ENCODE measurements at places on chromosomes 2 and 18. TPM values are rescaled to one million over a fixed set of nuclear protein-coding genes. Genes with fewer than 3 reads are reported as not detected.

The TNFRSF11A gene
- polyA plus RNA-seq, result 3.4 TPM

The REG1B gene
- polyA plus RNA-seq, result not detected

The TRIM43 gene
- polyA plus RNA-seq, result not detected

The SFXN5 gene
- 53.2 TPM for polyA plus RNA-seq

The UPP2 gene
- polyA plus RNA-seq, result 0.90 TPM

The GPR75 gene
- 1.5 TPM for polyA plus RNA-seq

The STAMBP gene
- 80.3 TPM for polyA plus RNA-seq

The STON1 gene
- polyA plus RNA-seq, result 5.3 TPM

The HOXD3 gene
- not detected for polyA plus RNA-seq

The LIMS3 gene
- polyA plus RNA-seq, result not detected

The KIF1A gene
- polyA plus RNA-seq, result 31.6 TPM

The DTYMK gene
- polyA plus RNA-seq, result 4.2 TPM

The MYO5B gene
- 0.38 TPM for polyA plus RNA-seq

The ANKRD23 gene
- 2.2 TPM for polyA plus RNA-seq

The IAH1 gene
- 91.5 TPM for polyA plus RNA-seq

The COPS8 gene
- 451 TPM for polyA plus RNA-seq

The PROM2 gene
- not detected for polyA plus RNA-seq

The KCTD18 gene
- 3.6 TPM for polyA plus RNA-seq

The SATB2 gene
- polyA plus RNA-seq, result 11.9 TPM

The NT5C1B gene
- polyA plus RNA-seq, result not detected

The HRH4 gene
- not detected for polyA plus RNA-seq

The RAX gene
- not detected for polyA plus RNA-seq

The ADGRF3 gene
- polyA plus RNA-seq, result not detected

The RGPD3 gene
- not detected for polyA plus RNA-seq

The MDH1B gene
- 11.8 TPM for polyA plus RNA-seq

The BARD1 gene
- 0.74 TPM for polyA plus RNA-seq

The CPLX4 gene
- 1.4 TPM for polyA plus RNA-seq

The ALK gene
- polyA plus RNA-seq, result 0.49 TPM

The KLHL30 gene
- polyA plus RNA-seq, result not detected

The RNF144A gene
- polyA plus RNA-seq, result 3.1 TPM

The SPATA3 gene
- not detected for polyA plus RNA-seq

Measured in Purkinje cell (primary cell).